ENCODE measurements at places on chromosomes 2 and 18.

DNA sequence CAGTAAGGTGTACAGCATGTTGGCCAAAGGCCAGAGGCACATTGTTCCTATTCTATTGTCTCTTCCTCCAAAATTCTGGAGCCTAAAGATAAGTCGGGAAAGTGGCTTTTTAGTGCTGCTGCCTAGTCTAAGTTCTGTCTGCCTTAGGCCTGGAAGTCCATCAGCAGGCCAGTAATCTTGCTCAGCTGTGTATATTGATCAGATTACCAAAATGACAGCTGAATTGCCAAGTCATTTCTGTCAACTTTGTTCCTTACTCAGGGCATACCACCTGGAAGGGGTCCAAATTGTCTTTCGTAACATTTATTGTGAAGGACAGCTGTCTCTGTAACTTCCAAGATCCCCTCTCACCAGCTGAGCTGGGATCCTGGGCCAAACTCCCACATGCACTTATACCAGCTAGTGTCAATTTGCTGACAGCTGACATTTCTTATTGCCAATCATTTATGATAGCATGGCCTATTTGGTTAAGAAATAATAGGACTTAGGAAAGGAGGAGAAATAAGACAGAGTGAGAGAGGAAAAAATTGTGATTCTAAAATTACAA lies 116.8 kb upstream of the FSHR start:
- no peak for DNase-seq

DNA sequence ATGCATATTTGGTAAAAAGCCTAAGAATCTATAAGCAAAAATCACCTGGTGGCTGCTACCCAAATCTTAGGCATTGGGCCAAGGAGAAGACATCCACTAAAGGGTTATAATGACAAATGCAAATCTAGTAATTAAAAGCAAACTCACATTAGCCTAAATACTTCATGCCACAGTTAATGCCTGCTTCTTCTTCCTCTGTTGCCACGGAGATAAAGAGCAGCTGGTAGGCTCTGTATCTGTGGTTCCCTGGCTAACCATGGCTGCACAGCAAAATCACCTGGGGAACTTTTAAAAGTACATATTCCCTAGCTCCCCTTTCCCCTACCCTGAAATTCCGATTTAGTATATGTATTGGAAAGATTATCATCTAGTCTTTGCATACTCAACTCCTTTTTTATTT lies 114.3 kb downstream of the LNPK start:
- DNase-seq, result no peak

- no peak for DNase-seq
These were observed 33.7 kb downstream of the ANKRD30B start for GRCh38 chr18:14781671-14782070.

- no peak for DNase-seq
These were observed 11.3 kb downstream of the MITD1 start for GRCh38 chr2:99169534-99169933.

DNA sequence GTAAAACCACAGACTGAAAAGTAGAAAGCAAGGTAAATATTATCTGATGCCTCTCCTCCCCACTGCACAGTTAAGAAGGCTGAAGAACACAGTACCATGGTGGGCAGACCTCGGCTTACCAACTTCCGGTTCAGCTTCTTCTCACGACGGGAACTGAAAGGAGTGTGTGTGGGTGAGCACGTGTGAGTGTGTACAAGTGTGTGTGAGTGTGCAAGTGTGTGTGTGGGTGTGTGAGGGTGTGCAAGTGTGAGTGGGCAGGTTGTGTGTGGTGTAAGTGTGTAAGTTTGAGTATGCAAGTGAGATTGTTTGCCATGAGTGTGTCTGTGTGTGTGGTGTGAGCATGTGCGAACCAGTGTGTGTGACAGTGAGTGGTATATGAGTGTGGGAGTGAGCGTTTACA lies 103.5 kb downstream of the ADD2 start:
- no peak for DNase-seq

- DNase-seq, result peak; percentile 60
These were observed 1363.2 kb upstream of the ACVR2A start for GRCh38 chr2:146481629-146482028.

GRCh38 chr2:179686718-179687342 lies 174.6 kb downstream of the ZNF385B start:
- DNase-seq, result peak; percentile 78

DNA sequence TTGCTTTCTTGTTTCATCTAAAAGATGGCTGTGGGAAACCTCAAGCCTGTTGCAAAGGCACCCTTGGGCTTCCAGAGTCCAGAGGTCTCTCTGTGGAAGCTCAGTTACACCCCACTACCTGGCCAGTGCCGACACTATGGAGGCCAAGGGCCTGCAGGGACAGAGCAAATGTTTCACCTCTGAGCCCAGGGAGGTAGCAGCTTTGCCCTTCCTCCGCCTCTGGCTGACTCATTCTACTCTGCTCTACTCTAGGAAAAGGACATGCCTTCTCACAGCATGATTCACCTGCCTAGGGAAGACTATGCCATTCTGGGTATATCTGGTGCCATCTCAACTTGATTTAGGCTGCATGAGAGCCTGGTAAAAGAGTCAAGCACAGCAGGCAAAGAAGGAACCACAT lies 12.2 kb downstream of the MYOM1 start:
- DNase-seq, result no peak

DNA sequence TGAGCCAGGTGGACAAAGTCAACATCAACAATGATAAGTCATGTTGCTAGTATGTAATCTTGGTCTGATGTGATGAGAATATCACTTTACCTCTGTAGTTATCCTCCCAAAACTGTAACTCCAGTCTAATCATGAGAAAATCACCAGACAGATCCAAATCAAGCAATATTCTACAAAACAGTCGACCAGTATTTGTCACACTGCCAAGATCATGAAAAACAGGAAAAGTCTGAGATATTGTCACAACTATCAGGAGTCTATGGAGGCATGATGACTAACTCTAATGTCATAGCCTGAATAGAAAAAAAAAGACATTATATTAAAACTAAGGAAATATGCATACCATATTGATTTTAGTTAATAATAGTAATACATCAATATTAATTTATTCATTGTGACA lies 1883.3 kb upstream of the CELF4 start:
- DNase-seq, result no peak

- no peak for DNase-seq
These were observed 14.1 kb downstream of the SLC66A3 start for GRCh38 chr2:11169333-11169732.

DNA sequence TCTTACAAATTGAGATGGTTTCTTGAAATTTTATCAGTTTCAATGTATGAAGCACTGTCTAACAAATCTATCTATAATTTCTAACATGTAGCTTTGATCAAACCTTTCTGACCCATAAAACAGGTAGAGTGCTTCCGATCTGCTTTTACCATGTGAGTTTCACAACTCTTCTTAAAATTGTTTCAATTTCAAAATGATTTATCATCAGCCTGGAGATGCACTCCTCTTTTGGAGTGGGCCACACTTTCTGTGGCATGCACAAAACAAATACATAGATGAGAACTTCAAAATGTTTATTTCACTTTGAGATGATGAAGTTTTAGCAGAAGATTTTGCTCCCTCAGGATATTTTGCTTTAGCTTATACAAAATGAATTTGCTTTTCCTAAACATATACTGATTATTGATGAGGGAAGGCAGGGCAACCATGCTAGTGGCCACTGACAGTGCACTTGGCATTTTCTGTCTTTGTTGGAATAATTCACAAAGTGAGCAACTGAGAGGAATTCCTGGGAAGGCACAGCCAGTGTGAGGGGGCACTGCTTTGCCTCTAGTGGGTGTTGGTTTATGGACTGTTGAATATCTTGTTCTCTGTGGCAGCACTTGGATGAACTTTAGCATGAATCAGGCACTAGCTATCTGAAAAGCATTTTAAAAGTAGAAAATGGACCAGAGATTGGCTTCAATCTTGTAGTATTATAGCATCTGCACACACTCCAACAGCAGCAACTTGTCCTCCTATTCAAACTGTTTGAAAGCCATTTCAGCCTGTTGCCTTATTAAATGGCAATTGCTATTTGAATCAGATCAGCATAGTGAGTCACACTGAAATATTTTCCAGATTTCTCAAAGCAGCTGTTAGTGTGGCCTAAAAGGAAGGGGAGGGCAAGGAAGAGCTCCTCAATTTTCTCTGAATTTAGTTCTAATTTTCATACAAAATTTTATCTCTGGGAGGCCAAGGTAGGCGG lies 193.2 kb downstream of the CCDC85A start:
- DNase-seq, result peak; percentile 55

DNA sequence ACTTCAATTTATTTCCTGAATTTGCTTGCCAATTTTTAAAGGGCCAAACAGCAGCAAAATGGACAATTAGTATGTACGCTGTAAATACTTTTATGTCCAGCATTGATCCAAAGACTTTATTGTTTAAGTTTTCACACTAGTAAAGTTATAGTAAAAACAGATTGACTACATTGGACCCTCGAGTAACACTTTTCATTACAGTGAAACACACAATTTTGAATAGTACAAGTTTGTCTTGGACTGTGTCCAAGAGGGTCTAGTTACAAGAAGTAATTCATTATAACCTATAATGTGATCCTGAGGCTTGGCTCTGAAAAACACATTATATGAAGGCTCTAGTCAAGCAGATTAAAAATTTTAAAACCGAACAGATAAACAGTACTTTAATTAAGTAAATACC lies 11.4 kb upstream of the RBBP8 start:
- DNase-seq, result no peak

DNA sequence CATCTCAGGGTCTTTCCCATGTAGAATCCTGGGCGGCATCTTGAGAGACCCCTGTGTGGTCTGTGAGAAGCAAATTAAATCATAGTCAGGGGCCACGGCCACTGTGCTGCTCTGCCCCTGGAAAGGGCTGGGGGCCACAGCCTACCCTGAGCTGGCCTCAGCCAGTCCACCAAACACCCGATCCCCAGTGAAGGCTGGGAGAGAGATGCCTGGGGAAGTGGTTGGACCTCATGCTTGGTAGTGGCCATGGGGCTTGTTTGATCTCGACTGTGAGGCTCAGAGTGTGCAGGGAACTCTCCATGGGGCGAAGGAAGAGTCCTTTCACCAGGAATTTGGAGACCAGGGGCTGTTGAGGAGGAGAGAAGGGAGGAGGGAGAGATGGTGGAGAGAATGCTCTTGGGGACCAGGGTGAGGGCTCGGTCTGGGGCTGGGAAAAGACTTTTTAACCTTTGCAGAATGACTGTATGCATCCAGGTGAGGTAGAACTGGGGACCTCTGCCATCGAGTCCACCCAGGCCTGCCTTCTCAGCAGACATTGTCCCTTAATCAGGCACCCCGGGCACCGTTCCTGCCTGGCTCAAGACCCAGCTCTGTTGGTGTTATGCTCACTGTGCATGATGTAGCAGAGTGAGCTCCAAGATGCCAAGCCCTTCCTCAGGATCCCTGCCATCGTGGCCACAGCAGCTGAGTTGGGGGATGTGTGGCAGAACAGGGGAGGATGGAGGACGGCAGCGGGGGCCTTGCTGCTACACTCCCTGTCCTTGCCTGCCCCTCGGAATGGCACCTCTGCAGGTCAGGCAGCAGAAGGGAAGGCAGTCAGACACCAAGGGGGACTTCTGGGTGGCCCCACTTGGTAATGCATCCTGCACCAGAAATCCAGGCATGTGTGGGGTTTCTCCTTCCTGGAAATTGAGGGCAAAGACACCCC lies 249.9 kb downstream of the DYSF start:
- DNase-seq, result no peak

GRCh38 chr2:239545741-239546392 lies 145.0 kb upstream of the HDAC4 start:
- no peak for DNase-seq

DNA sequence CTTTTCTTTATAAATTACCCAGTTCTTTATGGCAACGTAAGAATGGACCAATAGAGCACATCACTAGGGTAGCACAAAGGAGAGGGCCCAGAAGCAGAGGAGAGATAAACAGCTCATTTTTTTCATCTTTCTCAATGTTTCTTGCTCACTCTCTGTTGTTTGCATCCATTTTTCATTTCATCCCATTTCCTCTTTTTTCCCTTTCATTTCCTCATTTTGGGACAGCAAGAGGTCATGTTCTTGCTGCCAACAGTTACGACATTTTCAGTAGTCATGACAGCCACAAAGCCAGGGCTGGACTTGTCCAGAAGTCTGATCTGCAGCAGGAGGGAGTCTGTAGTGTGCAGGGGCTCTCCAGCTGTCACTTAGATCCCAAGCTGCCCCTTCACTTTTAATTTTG lies 52.7 kb upstream of the CYP1B1 start:
- no peak for DNase-seq

- DNase-seq, result peak; percentile 81
These were observed 162.7 kb upstream of the COL3A1 start for GRCh38 chr2:188811522-188811921.

DNA sequence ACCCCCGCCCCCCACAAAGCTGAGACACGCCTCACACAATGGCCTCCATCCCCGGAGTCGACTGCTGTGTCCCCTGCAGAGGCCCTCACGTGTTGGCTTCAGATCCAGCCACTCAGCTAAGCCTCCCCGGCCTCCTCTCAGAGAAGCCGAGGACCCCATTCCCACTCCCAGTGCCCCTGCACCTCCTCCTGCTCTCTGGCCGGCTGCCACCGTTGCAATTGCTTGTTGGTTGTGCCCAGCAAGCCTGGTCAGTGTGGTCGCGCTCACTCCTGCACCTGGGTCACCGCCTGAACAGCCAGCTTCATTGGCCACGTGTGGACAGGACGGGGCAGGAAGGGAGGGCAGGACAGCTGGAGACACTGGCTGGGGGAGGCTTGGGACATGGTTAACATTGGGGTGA lies 191.5 kb upstream of the SALL3 start:
- DNase-seq, result no peak

- DNase-seq, result peak; percentile 96
These were observed 120.1 kb upstream of the TWIST2 start for GRCh38 chr2:238727585-238728329.

DNA sequence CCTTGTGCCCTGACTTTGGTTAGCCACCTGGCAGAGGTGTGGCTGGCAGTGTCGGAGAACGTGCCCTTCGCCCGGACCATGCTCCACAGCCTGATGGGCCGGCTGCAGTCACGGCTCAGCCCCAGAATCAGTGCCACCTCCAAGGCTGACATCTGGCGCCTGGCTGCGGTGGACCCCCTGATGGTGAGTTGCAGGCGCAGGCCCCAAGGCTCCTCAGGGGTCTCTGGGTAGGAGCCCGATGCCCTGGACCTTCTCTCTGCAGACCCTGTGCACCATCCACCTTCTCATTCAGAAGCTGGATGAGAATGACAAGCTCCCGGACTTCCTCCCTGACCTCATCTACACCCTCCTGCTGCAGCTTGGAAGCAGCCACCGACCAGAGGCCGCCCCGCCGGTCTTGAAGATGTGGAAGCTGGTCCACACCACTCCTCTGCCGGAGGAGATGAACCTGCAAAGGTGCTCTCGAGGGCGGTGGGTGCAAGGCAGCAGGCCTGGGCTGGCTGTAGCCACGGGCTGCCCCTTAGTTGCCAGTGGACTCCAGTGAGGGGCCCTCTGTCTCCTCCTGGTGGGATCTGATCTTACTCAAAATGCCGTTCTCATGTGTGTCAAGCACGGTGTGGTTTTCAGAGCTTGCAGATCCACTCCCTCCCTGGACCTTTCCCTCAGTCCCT lies 32.1 kb downstream of the HJURP start:
- DNase-seq, result no peak

GRCh38 chr18:4352746-4353551 lies 102.2 kb downstream of the DLGAP1 start:
- DNase-seq, result no peak
